ENCODE measurements at places on chromosomes 1 and 21. TPM values are rescaled to one million over a fixed set of nuclear protein-coding genes. Genes with fewer than 3 reads are reported as not detected.

- no peaks in the 10 kb centered on the region for H3K4me1 ChIP-seq
- H3K27ac ChIP-seq, result no peak overlapping the region
- no peak for DNase-seq
- H3K27me3 ChIP-seq, result no peaks in the 10 kb centered on the region
- no peaks in the 10 kb centered on the region for H3K36me3 ChIP-seq
- no peak overlapping the region for H3K4me3 ChIP-seq
Observed at GRCh38 chr1:239858529-239858928, 233.2 kb upstream of the FMN2 start.

DNA sequence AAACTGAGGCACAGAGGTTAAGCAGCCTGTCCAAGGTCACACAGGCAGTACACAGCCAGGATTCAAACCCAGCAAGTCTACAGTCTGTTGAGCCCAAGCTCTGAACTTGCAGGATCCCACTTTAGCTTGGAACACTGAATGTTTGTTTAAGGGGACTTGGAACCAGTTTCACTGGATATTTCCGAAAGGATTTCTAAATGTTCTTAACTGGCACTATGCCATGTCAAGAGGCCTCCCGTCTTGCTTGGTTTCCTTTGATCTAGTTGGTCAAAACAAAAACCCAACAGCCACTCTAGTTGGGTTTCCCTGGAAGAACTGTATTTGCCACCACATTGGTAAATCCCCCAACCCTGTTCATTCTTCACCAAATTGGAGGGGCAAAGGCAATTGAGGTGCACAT, 317.6 kb upstream of the KAZN start:
- no peak overlapping the region for H3K4me3 ChIP-seq
- H3K27ac ChIP-seq, result no peak overlapping the region
- no peak for DNase-seq
- no peaks in the 10 kb centered on the region for H3K36me3 ChIP-seq
- no peaks in the 10 kb centered on the region for H3K27me3 ChIP-seq

DNA sequence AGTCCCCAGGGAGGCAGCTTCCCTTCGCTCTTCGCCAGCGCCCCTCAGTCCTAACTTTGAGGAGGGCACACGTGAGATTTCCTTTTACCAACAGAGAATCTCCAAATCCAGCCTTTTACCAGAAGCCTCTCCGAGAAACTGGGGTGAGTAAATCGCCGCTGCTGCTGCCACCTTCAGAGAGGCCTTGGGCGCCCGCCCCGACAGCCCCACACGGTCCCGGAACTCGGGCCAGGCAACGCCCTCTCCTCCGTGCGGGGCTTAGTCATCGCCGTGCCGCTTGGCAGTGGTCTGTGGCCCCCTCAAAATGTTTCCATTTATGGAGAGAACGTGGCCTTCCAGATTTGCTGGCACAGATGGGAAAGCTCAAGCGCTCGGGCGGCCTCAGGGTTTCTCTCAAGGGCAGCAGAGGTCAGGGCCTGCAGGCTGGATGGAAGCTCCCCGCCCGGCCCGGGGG, 41.4 kb upstream of the COL6A2 start:
- peak overlapping the region; percentile 88 for H3K27ac ChIP-seq
- H3K36me3 ChIP-seq, result no peaks in the 10 kb centered on the region
- H3K4me3 ChIP-seq, result no peak overlapping the region
- DNase-seq, result no peak

GRCh38 chr1:153760440-153760839, 14.8 kb upstream of the SLC27A3 start:
- no peaks in the 10 kb centered on the region for H3K27me3 ChIP-seq
- no peaks in the 10 kb centered on the region for H3K4me1 ChIP-seq
- no peaks in the 10 kb centered on the region for H3K36me3 ChIP-seq

GRCh38 chr1:156487862-156488261, 12.7 kb downstream of the MEF2D start:
- DNase-seq, result peak; percentile 81
- no peaks in the 10 kb centered on the region for H3K27me3 ChIP-seq
- H3K4me1 ChIP-seq, result peaks cover 84% of the 10 kb centered on the region
- peak overlapping the region; percentile 78 for H3K27ac ChIP-seq

- no peak overlapping the region for H3K27ac ChIP-seq
- H3K4me1 ChIP-seq, result no peaks in the 10 kb centered on the region
- no peaks in the 10 kb centered on the region for H3K36me3 ChIP-seq
- H3K27me3 ChIP-seq, result no peaks in the 10 kb centered on the region
- no peak overlapping the region for H3K4me3 ChIP-seq
Observed at GRCh38 chr1:57321776-57322175, 102.1 kb downstream of the DAB1 start.

DNA sequence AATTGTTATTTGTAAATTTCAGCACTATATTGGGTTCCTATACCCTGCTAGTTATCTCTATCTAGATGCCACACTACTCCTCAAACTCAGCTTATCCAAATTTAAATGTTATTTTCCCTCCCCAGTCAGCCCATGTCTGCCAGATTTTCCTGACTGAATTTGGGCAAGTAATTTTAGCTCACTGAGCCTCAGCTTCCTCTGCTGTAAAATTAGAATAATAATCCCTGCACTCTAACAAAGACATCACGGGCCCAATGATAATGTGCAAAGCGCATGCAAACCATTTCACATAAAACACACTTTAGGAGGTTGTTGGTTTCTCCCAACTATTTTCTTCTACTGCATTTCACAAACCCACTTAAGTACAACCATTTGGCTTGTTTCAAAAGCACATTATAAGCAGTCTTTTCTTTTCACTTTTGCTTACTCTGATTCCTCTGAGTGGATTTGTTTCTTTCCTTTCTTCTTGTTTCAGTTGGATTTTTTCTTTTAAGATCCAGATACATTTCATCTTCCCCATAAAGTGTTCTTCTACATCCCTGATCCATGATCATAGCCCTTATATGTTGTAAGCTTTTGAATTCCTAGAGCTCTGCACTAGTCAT, 152.8 kb upstream of the DPT start:
- no peak for DNase-seq
- H3K27ac ChIP-seq, result no peak overlapping the region
- H3K4me1 ChIP-seq, result no peaks in the 10 kb centered on the region

- no peaks in the 10 kb centered on the region for H3K36me3 ChIP-seq
- H3K4me3 ChIP-seq, result no peak overlapping the region
- no peaks in the 10 kb centered on the region for H3K27me3 ChIP-seq
- peak; percentile 45 for DNase-seq
- H3K4me1 ChIP-seq, result no peaks in the 10 kb centered on the region
- peak overlapping the region; percentile 21 for H3K27ac ChIP-seq
Observed at GRCh38 chr1:86155807-86156565, 586 bp downstream of the COL24A1 start.

DNA sequence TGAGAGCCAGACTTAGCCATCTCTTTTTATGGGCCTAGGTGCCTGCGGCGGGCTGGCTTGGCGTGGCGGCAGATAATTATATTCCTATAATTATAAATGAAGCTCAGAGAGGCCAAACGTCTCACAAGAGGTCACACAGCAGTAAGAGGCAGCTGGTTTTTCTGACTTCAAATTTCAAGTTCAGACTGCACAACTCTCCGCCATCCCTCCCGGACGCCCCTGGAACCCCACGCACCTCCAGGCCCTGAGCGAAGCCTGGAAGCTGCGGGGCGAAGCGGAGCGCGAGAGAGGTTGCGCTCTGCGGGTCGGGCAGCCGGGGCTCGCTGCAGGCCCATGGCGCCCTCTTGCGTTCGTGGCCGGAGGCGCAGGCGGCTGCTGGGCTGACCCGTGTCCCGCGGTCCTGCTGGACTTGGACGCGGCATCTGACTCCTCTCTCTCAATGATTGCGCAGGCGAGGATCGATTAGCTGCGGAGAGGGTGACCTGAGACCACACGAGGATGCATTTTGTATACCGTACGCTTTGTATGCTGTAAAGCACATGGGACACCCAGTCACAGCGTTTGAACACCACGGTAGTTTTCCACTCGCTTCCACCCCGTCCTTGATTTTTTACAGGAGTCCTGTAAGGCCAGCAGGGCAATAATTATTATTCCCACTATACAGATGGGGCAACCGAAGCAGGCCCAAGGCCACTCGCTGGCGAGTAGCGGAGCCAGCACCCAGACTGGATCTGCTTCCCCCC, 272.7 kb downstream of the FOXD2 start:
- H3K4me3 ChIP-seq, result peak overlapping the region; percentile 57
- no peak overlapping the region for H3K27ac ChIP-seq
- peaks cover 17% of the 10 kb centered on the region for H3K27me3 ChIP-seq
- peaks cover 10% of the 10 kb centered on the region for H3K4me1 ChIP-seq

DNA sequence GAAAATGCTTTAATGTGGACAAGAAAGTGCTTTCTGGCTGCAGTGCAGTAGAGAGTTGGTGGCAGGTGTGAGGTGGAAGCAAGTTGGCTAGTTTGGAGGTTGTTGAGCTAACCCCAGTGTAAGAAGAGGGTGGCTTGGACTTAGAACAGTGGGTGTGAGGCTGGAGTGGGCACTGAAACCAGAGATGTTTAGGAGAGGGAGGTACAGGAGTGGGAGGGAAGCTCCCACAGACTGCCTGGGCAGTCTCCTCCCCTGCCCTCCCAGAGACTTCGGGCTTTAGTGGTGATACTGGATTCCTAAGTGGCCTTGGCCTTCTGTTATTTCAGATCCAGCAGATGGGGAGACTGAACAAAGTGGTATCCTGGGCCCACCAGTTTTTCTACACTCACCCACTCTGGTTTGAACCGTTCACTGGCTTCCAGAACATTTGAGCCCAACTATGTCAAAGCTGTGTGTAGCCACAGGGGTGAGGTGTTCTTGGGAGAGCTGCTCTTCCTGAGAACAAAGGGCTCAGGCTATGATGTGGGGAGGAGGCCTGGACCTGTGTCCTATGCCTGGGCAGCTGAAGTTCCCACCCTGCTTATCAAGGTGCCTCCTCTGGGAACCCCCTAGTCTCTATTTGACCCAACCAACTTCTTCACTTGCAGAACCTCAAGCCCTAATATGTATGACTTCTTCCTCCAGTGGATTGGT, 19.9 kb upstream of the CYP4A11 start:
- no peak overlapping the region for H3K4me3 ChIP-seq
- H3K36me3 ChIP-seq, result no peaks in the 10 kb centered on the region
- H3K27ac ChIP-seq, result no peak overlapping the region
- no peak for DNase-seq
- H3K4me1 ChIP-seq, result no peaks in the 10 kb centered on the region

Gene PRRX1
- 30.5 TPM for total RNA-seq

- H3K36me3 ChIP-seq, result no peaks in the 10 kb centered on the region
- DNase-seq, result no peak
- H3K4me1 ChIP-seq, result no peaks in the 10 kb centered on the region
- no peak overlapping the region for H3K4me3 ChIP-seq
- H3K27me3 ChIP-seq, result no peaks in the 10 kb centered on the region
- no peak overlapping the region for H3K27ac ChIP-seq
Observed at GRCh38 chr1:183548116-183548515, 42.1 kb downstream of the NCF2 start.

Gene ERG
- total RNA-seq, result 5.1 TPM

DNA sequence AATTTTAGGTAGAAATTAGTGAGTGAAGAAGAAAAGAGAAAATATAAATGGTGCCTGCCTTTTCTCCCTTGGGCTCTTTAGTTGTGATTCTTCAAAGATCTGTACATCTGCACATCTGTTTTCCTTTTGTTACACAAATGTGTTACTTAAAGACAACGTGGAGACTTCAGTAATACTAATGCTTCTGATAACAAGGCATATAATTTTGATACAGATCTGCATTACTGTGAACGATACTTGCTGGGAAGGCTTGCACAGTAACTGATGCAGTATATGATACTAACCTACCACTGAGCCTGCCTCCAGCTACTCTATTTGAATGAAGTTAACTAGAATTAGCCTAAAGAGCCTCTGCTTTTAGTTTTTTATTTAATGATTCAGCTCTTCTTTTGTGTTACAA, 244.6 kb downstream of the COL11A1 start:
- no peak for DNase-seq
- H3K36me3 ChIP-seq, result no peaks in the 10 kb centered on the region
- H3K4me3 ChIP-seq, result no peak overlapping the region

DNA sequence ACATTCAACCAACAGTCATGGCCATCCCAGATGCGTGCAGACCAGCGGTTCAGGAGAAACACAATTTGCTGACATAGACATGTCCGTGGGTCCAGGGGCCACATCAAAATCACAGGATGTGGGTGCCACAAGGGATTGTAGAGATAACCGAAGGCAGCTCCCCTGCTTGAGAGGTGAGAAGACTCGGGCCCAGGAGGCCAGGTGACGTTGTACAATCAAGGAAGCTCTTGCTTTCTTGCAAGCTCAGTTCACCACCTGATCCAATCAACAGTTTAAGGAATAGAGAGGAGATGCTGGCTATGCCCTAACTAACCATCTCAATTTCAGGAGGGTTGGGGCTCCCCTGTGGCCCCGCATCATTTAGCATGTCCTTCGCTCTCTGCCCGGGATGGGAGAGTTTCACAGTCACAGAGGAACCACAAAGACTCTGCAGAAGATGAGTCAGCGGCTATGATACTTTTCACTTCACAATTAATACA, 19.5 kb downstream of the UBASH3A start:
- H3K4me3 ChIP-seq, result no peak overlapping the region
- no peaks in the 10 kb centered on the region for H3K36me3 ChIP-seq
- peak overlapping the region; percentile 63 for H3K27ac ChIP-seq
- H3K27me3 ChIP-seq, result no peaks in the 10 kb centered on the region
- DNase-seq, result no peak
- no peaks in the 10 kb centered on the region for H3K4me1 ChIP-seq

Gene MYBPHL
- not detected for total RNA-seq

DNA sequence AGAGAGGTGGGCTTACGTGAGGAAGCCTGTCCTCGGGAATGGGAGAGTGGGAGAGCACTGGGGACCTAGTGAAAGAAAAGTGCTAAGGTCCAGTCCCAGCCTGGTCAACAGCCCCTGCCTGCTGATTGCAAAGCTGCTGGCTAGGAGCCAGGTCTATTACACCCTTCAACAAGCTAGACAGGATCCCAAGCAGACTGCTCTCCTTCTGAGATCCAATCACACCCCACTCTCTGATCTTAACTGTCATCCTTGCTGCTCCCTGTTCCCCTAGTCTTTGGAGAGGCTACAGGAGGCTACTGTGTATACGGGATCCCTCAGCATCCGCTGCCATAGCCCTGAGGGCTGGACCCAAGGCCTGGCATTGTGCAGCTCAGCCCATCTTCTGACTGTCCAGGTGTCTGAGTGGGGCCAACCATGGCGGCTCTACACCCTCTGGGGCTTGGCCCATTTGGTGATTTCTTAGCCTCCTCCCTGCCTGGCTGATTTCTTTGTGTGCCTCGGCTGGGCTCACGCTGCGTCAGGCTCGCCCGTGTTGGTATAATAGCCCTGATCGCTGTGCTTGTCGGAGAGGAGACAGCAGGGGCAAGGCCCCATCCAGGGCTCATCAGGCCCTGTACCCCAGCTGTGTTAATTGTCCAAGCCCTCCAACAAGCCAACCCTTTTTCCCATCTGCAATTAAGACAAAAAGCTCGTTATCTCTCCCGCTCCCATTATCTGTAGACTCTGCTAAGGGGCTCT, 43.9 kb downstream of the NAV1 start:
- H3K36me3 ChIP-seq, result no peaks in the 10 kb centered on the region
- DNase-seq, result no peak
- H3K27me3 ChIP-seq, result no peaks in the 10 kb centered on the region
- H3K27ac ChIP-seq, result peak overlapping the region; percentile 11

Gene PRAMEF33
- total RNA-seq, result not detected

- H3K4me3 ChIP-seq, result no peak overlapping the region
- no peaks in the 10 kb centered on the region for H3K36me3 ChIP-seq
- no peak for DNase-seq
- peaks cover 3% of the 10 kb centered on the region for H3K4me1 ChIP-seq
Observed at GRCh38 chr1:94737124-94737998, 82.8 kb upstream of the SLC44A3 start.

- no peak overlapping the region for H3K27ac ChIP-seq
- H3K4me1 ChIP-seq, result no peaks in the 10 kb centered on the region
- no peaks in the 10 kb centered on the region for H3K36me3 ChIP-seq
- no peaks in the 10 kb centered on the region for H3K27me3 ChIP-seq
- H3K4me3 ChIP-seq, result no peak overlapping the region
- no peak for DNase-seq
Observed at GRCh38 chr1:221963742-221964141, 221.9 kb upstream of the DUSP10 start.
